ENCODE measurements at places on chromosomes 13 and 19. TPM values are rescaled to one million over a fixed set of nuclear protein-coding genes. Genes with fewer than 3 reads are reported as not detected.

- DNase-seq = no peak
Observed at GRCh38 chr13:78485803-78486202, 117.5 kb downstream of the POU4F1 start.

Gene C19orf73
- polyA plus RNA-seq = 0.82 TPM

Gene ZNF460
- 2.6 TPM for polyA plus RNA-seq

Gene KCNK6
- 3.2 TPM for polyA plus RNA-seq

Gene CD79A
- polyA plus RNA-seq = 1.4 TPM
